ENCODE measurements at places on chromosomes 2 and 18.

GRCh38 chr2:134917360-134917865 is 1.2 kb upstream of the CCNT2 start:
- DNase-seq: no peak

DNA sequence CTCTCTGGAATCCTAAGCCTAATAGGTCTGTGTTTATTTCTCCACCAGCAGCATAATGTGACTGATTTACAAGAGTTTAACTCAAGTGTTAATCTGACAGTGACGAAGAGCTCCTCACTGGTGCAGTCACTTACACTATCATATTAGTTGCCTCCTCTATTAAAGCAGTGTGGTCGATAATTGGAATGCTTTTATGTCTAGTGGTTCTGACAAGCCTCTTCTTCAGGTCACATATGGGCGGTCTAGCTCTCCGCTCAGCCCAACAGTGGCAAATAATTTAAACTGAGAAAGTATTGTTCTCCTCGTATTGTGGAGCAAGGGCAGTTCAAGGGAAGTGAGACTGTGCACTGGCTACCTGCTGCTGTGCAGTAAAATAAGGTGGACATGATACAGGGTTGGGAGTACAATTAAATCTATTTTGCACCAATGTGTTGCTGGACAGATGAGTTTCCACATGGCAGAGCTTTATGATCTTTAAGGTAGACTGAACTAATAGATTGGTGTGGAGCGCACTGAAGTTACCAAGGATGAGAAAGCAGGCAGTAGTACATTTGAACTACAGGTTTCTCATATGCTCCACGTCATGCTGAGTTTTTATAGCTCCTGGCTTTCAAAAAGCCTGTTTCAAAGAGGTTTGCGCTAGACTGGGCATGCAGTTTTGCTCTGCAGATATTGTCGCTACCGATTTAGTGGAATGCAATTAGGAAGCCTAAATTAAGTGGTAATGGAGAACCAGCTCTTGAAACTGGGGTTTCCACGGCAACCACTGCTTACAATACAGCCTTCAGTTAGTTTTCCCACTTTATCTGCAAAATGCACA is 151.7 kb upstream of the POU3F3 start:
- DNase-seq: no peak

DNA sequence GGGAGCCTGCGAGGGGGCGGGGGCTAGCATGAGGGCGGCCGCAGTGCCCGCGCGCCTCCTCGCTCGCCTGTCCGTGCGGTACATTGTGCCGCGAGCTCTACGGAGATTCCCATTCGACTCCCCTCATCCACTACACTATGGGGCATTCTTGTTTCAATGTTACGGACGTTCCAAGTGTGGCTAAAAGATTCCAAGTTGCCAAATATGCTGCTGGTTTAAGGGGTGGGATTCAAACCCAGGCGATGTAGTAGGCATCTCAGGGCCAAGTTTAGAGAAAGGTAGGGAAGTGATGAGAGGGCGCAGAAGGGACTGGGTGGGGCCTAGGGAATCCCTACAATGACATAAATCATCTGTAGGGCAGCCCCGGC is 10.0 kb upstream of the CRYBA2 start:
- no peak for DNase-seq

GRCh38 chr2:60796573-60797509 is 40.8 kb downstream of the PAPOLG start:
- DNase-seq: no peak

Data from central memory CD4-positive, alpha-beta T cell (primary cell).